ENCODE measurements at places on chromosomes 3 and 15. TPM values are rescaled to one million over a fixed set of nuclear protein-coding genes. Genes with fewer than 3 reads are reported as not detected.

The GOLGA6D gene
- not detected for total RNA-seq

The SCN11A gene
- total RNA-seq = not detected

The CSPG4 gene
- total RNA-seq = 5.2 TPM

The PPP2R3A gene
- 105 TPM for total RNA-seq

The MORC1 gene
- total RNA-seq = not detected

The KBTBD13 gene
- 10.6 TPM for total RNA-seq

The ECE2 gene
- total RNA-seq = not detected

The TM6SF1 gene
- 6.5 TPM for total RNA-seq

The HRH1 gene
- total RNA-seq = 1.4 TPM

The SLC28A1 gene
- total RNA-seq = 0.50 TPM

DNA sequence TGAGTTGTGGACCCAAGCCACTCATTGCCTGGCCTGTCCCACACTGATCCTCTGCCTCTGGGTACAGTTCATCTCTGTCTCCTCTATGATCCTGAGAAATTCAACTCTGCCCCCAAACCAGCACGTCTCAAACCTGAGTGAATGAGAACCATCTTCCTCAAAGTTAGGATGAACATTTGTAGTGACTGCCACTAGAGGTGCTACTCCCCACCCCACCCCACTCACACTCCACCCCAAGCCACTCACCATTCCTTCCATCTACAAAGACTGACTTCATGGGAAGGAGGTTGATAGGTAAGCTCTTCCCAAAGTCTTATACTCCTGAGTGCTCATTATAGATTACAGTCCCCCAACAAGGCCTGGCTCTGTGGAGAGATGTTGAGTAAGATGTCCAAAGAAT lies 43.8 kb downstream of the NEK10 start:
- DNase-seq = no peak

- no peak for DNase-seq
These were observed 57.0 kb downstream of the NEK10 start for GRCh38 chr3:27312044-27312668.

DNA sequence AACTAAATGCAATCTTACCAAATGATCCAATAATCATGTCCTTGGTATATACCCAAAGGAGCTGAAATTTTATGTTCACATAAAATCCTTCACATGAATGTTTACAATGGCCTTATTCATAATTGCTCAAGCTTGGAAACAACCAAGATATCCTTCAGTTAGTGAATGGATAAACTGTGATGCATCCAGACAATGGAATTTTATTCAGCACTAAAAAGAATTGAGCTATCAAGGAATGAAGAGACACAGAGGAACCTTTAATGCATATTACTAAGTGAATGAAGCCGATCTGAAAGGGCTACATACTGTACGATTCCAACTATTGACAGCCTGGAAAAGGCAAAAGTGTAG lies 168.4 kb downstream of the PDE8A start:
- no peak for DNase-seq

GRCh38 chr3:101720851-101721840 lies 3.3 kb upstream of the CEP97 start:
- DNase-seq = no peak

GRCh38 chr3:8359133-8359532 lies 142.5 kb upstream of the LMCD1 start:
- no peak for DNase-seq

DNA sequence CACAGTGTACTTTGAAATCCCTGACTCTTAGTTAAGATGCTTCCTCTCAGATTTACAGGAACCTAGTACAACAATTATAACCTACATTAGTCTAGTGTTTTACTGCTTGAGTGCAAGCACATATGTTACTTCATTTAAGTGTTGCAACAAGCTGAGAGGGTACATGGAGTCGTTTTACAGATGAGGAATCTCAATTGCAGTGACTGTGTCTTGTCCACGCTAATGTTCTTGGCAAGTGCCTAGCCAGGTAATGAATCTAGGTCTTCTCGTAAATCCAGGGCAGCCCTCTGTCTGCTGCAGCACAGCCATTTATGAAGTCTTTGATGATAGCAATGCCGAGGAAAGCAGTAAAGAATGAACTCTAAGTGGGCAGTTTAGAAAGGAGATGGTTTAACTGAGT lies 384.4 kb upstream of the ARPP21 start:
- DNase-seq = no peak

GRCh38 chr3:51269466-51269865 lies 115.6 kb upstream of the MANF start:
- DNase-seq = no peak

GRCh38 chr3:129506231-129506742 lies 22.2 kb upstream of the RHO start:
- DNase-seq = no peak

GRCh38 chr3:126936853-126937425 lies 46.0 kb upstream of the PLXNA1 start:
- DNase-seq = no peak

DNA sequence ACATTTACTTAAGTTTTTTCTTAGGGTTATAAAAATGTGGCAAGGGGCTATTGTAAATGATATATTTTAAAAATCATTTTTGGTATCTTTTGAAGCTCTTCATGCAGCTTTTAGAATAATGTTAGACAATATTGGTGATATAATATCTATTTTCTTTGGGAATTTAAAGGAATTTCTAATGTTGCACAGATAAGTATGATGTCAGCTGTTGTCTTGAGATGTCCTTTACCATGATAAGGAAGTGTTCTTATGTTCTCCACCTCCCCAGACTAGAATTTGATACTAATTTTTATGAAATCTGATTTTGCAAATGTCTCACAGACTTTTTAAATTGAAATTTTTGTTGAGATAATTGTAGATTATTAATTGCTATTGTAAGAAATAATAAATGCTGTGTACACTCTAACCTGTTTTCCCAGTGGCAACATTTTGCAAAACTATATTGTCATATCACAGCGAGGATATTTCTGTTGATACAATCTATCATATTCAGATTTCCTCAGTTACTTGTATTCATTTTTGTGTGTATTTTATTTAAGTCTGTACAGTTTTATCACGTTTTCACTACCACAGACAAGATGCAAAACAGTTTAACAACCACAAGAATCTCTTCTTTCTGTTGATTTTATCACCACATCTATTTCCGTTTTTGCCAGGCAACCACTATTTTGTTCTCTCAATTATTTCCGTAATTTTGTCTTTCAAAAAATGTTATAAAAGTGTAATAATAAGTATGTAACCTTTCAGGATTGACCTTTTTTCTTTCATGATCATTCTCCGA lies 55.4 kb downstream of the SPRED1 start:
- DNase-seq = no peak

DNA sequence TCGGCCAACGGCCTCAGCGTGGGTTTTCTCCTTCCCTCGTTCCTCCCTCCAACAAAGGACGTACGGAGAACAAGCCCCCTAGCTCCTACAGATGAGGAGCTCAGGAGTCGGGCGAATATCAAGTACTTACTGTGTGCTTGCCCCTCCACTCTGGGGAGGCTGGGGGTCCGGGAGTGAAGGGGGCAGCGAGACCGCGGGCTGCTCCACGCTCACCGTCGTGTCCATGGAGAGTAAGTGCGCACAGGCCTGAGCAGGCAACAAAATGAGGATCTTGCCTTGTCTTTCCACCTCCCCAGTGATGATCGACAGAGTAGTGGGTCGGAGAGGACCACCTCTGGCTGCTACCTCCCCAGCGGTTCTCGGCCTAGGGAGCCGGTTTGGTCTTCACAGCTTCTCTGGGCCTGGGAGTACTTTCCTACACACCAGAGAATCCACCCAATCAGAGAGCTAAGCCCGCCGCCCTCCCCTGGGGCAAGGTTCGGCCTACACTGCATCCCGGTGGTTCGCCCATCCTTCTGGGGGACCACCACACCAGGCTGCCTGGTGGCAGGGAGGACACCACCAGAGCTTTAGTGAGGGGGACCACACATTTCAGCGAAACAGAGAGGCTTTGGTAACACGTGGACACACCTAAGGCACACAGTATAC lies 603 bp upstream of the TRANK1 start:
- DNase-seq = no peak

- DNase-seq = no peak
These were observed 42.5 kb upstream of the FMN1 start for GRCh38 chr15:33236841-33237509.

GRCh38 chr3:161700998-161701397 lies 204.4 kb downstream of the OTOL1 start:
- no peak for DNase-seq

DNA sequence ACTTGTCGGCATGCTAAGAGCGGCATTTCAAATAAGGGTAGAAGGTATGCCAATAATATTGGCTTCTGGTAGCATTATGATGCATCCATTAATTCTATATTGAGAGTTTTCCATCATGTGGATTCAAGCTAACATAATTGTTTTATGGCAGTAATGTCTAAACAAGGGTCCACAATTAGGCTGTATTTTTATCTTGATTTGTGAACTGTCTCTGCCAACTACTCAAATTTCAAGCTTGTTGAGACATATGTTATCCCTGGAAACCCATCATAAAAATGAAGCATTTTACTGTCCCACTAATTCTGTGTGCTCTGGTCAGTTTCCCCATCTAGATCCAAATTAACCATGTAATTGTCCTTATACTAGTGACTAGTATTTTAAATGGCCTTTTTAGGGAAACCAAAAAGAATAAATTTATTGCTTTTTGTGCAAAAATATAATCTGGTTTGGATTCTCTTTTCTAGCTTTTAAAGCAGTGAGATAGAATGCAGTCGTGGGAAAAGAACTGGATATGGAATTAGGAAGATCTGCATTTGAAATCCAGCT lies 1.2 kb upstream of the OSTN start:
- no peak for DNase-seq

DNA sequence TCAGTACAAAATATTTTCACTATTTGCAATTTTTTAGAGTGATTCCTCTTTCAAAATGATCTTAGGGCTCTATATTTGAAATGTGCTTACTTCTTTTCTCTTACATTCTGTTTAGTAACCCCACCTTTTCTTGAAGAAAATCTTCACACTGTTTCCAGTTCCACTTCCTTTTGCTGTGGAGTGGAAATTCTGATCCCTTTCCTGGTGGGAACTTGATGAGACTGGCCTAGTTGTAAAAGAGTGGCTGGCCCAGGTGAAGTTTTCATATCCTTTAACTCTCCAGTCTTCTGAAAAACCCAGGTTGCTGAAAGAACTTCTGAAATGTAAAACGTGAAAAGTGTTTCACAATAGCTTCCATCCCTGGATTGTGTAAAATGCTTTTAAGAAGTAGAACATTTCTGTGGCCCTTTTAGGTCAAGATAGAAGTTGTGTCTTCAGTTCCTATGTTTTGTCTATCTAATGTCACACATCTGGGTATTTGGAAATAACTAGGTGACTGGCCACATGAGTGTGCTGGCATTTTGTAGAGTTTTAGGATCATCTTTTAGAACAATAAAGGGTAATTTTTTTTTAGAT lies 84.8 kb upstream of the LRIG1 start:
- no peak for DNase-seq

DNA sequence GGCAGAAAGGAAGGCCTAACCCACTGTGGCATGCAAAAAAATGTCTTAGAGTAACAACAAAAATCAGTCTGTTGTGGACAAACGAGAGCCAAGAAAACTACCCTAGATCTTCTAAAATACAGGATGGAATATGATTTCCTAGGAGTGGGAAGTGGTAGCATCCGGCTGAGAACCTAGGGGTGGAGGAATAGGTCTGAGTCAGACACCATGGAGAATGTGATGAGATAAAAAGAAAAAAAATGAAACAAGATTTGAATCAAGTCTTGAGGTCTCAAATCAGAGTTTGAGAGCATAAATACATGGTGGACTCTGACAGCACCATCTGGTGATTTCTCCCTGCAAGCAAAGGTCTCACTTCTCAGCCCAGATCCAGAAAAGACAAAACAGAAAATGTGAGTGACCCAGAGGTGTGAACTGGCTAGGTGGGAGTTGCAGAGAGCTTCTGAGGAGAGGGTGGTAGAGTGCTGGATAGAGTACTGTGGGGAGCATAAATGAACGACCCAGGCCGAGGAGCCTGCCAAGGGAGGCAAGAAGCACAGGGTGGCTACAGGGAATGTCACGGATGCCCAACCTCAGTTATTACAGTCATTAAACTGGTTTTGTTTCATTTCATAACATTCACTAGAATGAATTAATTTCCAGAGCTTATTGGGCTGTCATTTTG lies 27.6 kb upstream of the VEPH1 start:
- no peak for DNase-seq

DNA sequence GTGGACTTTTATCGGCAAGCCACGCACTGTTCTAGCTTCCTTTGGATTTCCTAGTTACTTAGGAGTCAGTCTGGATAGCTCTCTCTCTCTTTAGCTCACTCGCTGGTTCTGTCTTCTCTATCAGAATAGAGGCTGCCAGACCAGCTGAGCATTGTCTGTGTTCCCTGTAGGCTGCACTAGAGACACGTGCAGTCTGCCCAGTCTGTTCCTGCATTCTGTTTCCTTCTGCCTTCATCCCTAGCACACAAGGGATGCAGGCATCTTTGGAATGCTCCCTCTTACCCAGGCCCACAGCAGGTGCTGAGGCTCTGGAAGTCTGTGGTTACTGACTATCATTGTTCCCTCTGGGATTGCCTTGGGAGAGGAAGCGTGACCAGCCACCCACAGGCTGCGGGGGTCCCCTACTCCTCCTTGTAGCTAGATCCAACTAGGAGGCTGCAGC lies 322.8 kb downstream of the ZNF621 start:
- no peak for DNase-seq

DNA sequence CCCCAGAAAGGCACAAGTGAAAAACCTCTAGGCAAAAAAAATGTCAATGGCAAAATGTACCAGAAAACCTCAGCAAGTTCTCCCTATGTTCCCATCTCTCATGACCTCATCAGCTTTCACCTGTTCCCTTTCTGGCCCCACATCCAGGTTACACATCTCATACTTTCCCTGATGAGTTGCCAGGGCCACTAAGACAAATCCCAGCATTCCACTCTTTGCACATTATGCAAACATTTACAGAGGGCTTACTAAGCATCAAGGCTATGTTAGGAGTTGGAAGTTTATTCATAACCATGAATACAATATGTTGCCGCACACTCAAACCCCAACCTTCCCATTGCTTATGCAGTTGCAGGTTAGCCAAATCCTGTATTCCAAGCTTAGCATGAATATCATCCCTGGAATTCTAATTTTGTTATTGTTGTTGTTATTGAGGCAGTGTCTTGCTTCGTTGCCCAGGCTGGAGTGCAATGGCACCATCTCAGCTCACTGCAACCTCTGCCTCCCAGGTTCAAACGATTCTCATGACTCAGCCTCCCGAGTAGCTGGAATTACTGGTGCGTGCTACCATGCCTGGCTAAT lies 129.3 kb upstream of the UBE2E2 start:
- no peak for DNase-seq

DNA sequence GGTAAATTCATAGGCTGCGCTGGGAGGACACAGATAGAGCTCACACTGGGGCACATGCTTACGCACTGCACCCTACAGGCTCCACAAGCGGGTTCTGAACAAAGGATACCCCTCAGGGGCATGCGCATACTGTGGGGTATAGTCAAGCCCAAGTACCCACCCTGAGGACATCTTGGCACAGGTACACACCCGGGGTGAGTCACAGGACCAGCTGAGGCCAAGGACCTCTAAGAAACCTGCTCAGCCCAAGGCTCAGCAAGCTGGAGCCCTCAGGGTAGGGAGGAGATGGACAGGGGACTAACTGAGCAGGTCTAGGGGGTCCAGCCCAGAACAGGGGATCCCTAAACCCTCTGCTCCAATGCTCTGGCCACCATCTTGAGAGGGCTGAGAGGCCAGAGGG lies 3.3 kb downstream of the SHISA5 start:
- no peak for DNase-seq

- no peak for DNase-seq
These were observed 403.2 kb downstream of the PTPRG start for GRCh38 chr3:61964566-61964965.

Measured in left ventricle myocardium superior (tissue), 1 donor.